ENCODE measurements at places on chromosomes 4 and X.

- no peak for DNase-seq
Observed at GRCh38 chr4:43456383-43456782, 563.9 kb downstream of the GRXCR1 start.

- DNase-seq = no peak
Observed at GRCh38 chr4:16609170-16609758, 289.2 kb downstream of the LDB2 start.

GRCh38 chr4:26073886-26074560 lies 160.0 kb downstream of the SMIM20 start:
- no peak for DNase-seq

- DNase-seq = no peak
Observed at GRCh38 chr4:45131020-45131419, 404.7 kb upstream of the GNPDA2 start.

- DNase-seq = no peak
Observed at GRCh38 chrX:68725756-68726365, 78.4 kb downstream of the STARD8 start.

- no peak for DNase-seq
Observed at GRCh38 chr4:18389115-18389514, 367.6 kb upstream of the LCORL start.

Data from cerebellum (tissue), 4 donors.